ENCODE measurements at places on chromosomes 7 and 10. TPM values are rescaled to one million over a fixed set of nuclear protein-coding genes. Genes with fewer than 3 reads are reported as not detected.
A peak's percentile ranks its signal among the peaks of the same experiment; 100 is the strongest.

- no peaks in the 10 kb centered on the region for H3K36me3 ChIP-seq
- no peak overlapping the region for H3K4me3 ChIP-seq
- no peak for DNase-seq
- no peaks in the 10 kb centered on the region for H3K4me1 ChIP-seq
- no peaks in the 10 kb centered on the region for H3K27me3 ChIP-seq
These were observed 31.5 kb downstream of the MBL2 start for GRCh38 chr10:52740913-52741675.

DNA sequence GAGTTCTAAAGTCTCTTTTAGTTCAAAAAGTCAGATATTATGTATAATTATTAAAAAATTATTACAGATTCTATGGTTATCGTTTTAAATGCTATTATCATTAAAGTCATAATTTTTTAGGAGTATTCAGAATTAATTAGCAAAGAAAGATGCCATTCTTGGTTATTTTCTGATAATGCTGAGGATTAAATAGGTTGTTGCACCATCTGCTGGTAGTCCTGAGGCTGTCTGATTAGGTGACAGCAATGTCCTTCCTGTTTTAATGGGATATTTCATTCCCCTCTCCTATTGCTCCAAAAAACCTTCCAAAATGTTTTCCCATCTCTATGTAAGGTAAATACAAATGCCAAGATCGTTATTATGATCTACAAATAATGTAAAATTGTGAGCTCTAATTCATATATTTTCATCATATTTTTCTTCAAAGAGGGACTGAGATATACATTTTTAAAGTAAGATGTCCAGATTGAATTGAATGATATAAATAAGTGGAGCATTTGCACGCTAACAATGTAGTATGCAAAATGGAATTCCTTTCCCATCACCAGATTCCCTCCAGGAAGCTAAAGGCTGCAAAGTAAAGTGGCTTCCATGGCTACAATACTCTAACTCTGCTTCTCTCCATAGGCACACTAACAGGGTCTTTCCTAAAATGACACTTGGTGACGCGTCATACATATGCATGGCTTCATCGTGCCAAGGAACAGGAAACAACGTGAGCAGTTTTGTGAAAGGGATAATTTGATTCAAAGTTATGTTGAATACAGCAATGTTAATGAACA lies 58.8 kb upstream of the AKR1E2 start:
- peak overlapping the region; percentile 1 for H3K27ac ChIP-seq
- H3K27me3 ChIP-seq = no peaks in the 10 kb centered on the region
- H3K36me3 ChIP-seq = no peaks in the 10 kb centered on the region
- no peak for DNase-seq
- peaks cover 37% of the 10 kb centered on the region for H3K4me1 ChIP-seq

DNA sequence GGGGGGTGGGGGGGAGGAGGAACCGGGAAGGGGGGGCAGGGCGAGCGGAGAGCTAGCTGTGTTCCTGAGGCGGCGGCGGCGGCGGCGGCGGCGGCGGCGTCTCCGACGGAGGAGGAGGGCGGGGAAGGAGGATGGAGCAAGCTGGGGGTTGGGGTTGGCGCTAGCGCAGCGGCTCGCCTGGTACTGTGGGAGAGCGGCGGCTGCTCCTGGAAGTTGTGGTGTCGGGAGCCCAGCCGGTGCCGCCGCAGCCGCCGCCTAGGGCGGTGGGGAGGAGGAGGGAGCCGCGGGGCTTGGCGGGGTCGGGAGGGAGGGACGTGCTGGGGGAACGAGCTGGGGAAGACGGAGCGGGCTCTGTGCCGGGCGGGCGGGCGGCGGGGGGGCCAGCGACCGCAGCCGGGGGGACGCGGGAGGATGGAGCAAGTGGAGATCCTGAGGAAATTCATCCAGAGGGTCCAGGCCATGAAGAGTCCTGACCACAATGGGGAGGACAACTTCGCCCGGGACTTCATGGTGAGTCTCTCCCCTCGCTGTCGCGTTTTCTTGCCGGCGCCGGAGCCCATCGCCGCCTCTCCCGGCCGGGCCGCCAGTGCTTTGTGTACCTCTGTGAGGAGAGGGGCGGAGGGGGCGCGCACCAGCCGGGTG lies at the start of gene PTPN12:
PTPN12 (plus strand) TSS at position 160 of the 642 bp plus-strand sequence; CDS start at position 412, 252 bp downstream.
- peak within 1 kb of the TSS; percentile 72 for H3K4me3 ChIP-seq
- H3K27ac ChIP-seq = peak within 1 kb of the TSS; percentile 98
- H3K36me3 ChIP-seq = no peaks in the 10 kb centered on the region
- peak; percentile 91 for DNase-seq

DNA sequence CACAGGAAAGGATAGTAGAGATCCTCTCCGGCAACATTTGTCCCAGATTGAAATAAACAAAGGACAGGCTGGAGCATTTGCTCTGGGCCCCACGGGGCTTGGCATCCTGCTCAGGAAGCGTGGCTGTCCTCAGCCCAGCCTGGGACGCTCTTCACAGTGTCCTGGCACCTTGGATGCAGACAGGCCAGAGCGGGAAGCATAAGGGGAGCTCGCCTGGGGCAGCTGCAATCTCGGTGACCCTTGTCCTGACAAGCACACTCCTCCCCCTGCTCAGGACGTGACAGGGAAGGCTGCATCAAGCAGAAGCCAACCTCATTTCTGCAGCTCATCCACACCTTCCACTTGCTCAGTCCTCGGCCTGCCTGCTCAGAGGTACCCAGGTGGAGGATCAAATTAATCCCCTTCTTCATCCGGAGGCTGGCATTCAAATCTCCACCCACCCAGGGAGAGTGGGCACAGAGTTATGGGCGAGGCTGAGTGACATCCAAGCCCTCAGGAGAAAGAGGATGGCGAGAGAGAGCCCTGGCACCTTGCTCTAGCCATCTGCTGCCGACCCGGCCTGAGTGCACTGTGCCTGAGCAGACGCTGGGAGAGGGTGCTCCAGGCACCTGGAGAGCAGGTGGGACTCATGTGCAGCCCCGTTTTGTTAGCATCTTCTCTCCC lies 47.6 kb downstream of the ABRAXAS2 start:
- DNase-seq = no peak
- no peak overlapping the region for H3K4me3 ChIP-seq
- no peaks in the 10 kb centered on the region for H3K36me3 ChIP-seq
- H3K27ac ChIP-seq = no peak overlapping the region
- H3K4me1 ChIP-seq = no peaks in the 10 kb centered on the region

DNA sequence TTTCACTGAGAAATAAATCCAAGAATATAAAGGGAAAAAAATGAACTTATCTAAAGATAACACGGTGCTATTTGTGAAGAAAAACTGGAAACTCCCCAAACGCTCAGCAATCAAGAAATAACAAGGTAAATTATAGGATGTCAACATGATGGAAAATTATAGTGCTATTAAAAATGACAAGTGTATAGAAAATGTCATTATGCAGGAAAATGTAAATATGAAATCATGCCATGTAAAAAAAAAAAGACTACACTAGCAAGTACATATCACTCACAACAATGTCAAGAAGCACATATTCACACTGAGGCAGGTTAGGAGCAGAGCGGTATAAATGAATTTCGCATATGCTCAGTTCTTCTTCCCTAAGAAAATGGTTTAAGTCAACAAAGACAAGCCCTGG lies 27.7 kb downstream of the KLRG2 start:
- DNase-seq = no peak
- H3K36me3 ChIP-seq = no peaks in the 10 kb centered on the region
- H3K4me3 ChIP-seq = no peak overlapping the region
- H3K4me1 ChIP-seq = no peaks in the 10 kb centered on the region
- H3K27ac ChIP-seq = no peak overlapping the region

DNA sequence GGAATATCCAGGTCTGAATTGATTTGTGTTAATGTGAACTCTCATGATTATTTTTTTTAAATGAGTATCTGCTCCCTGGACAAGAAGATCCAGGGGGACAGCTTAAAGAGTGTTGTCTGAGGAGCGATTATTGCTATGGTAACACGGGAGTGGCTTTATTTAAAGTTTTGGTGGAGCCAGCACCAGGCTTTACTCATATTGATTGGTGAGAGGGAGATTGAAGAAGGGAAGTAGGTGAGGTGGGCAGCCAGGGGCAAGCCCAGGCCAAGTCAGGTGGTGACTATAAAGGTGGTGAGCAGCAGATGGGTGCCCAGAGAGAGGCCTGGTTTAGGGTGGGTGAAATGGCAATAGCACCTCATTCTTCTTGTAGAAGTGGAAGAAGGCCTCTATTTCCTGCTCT lies 10.2 kb upstream of the AGR2 start:
- H3K4me3 ChIP-seq = no peak overlapping the region
- H3K36me3 ChIP-seq = no peaks in the 10 kb centered on the region
- no peak overlapping the region for H3K27ac ChIP-seq
- no peak for DNase-seq

DNA sequence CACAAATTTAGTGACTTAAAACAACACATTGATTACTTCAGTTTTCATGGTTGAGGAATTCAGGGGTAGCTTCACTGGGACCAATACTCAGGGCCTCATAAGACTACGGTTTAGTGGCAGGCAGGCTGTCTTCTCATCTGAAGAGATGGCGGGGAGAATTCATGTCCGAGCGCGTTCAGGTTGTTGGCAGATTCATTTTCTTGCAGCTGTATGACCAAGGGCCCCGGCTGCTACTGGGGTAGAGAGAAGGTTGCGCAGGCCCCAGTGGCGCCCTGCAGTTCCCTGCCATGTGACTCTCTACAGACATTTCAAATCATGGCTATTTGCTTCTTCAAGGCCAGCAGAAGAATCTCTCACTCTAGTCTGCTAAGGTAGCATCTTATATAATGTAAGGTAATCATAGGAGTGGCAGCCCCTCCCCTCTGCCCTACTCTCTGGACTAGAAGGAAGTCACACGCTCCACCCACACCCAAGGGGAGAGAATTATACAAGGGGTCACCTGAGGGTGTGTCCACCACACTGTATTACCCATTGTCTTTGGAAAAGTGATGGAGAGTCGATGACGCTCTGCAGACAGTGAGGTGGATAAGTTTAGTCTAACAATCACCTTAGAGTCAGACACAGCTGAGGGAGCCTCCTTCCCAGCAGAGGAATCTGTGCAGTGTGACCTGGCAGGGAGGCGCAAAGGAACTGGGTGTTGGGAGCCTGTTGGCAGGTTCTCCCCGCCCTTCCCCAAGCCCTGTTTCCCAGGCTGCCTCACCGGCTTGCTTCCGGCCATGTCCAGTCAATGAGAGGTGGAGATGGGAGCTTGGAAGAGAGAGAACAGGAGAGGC lies 35.7 kb upstream of the PLEKHA1 start:
- peak overlapping the region; percentile 87 for H3K27ac ChIP-seq
- H3K27me3 ChIP-seq = no peaks in the 10 kb centered on the region
- H3K4me1 ChIP-seq = peaks cover 39% of the 10 kb centered on the region
- no peaks in the 10 kb centered on the region for H3K36me3 ChIP-seq
- no peak overlapping the region for H3K4me3 ChIP-seq

- H3K36me3 ChIP-seq = no peaks in the 10 kb centered on the region
- no peaks in the 10 kb centered on the region for H3K4me1 ChIP-seq
- no peak overlapping the region for H3K4me3 ChIP-seq
- H3K27me3 ChIP-seq = no peaks in the 10 kb centered on the region
These were observed 113.4 kb upstream of the GPR141 start for GRCh38 chr7:37570145-37570544.

GRCh38 chr10:132184816-132185593 lies 1.7 kb upstream of the DPYSL4 start:
- H3K4me3 ChIP-seq = no peak overlapping the region
- no peaks in the 10 kb centered on the region for H3K4me1 ChIP-seq
- peaks cover 28% of the 10 kb centered on the region for H3K27me3 ChIP-seq
- H3K27ac ChIP-seq = no peak overlapping the region
- DNase-seq = no peak
- no peaks in the 10 kb centered on the region for H3K36me3 ChIP-seq

DNA sequence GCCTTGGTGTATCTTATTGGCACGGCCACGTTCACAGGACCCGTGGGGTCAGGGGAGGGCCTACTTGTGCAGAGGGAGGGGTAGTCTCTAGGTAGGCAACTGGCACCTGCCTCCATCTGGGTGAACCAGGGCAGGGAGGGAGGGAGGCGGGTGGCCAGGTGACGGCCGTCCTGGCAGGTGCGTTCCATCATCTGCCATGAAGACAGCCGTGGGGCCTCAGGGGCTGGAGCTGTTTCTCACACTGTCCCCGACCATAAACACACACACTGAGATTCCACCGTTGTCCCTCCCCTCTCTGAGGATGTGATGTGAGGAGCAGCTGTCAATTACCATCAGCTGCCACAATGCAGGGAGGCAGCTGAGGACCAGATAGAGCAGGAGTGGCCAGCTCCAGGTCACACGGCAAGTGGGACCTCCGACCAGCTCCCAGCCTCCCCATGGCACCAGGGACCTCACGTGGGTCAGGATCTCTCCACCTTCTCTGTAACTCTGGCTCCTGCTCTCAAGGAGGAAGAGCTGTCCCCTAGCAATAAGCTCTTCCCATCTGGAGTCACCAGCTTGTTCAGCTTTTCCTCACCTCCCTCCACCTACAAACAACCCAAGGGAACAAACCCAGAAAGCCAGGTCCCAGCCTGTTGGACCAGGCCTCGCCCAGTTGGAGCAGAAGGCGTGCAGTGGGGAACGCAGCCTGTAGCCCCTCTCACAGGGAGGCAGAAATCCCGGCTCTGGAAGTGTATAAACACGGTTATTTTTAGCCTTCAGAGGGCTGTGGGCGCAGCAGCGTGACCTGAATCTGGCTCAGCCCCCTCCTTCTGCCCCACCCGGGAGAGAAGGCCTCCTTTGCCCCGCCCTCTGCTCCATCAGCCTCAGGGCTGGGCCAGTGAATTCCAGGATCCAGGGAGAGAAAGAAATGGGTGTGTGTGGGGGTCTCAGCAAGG lies 33.1 kb downstream of the ZMIZ1 start:
- no peaks in the 10 kb centered on the region for H3K4me1 ChIP-seq
- H3K36me3 ChIP-seq = no peaks in the 10 kb centered on the region
- H3K4me3 ChIP-seq = no peak overlapping the region
- peak; percentile 93 for DNase-seq

- no peak overlapping the region for H3K4me3 ChIP-seq
- H3K4me1 ChIP-seq = no peaks in the 10 kb centered on the region
- no peak overlapping the region for H3K27ac ChIP-seq
- no peaks in the 10 kb centered on the region for H3K27me3 ChIP-seq
- no peak for DNase-seq
These were observed 44.4 kb upstream of the USP6NL start for GRCh38 chr10:11655836-11656235.

GRCh38 chr7:9978106-9979064 lies 995.3 kb upstream of the PHF14 start:
- H3K27me3 ChIP-seq = no peaks in the 10 kb centered on the region
- DNase-seq = no peak
- H3K4me3 ChIP-seq = no peak overlapping the region
- no peaks in the 10 kb centered on the region for H3K4me1 ChIP-seq

DNA sequence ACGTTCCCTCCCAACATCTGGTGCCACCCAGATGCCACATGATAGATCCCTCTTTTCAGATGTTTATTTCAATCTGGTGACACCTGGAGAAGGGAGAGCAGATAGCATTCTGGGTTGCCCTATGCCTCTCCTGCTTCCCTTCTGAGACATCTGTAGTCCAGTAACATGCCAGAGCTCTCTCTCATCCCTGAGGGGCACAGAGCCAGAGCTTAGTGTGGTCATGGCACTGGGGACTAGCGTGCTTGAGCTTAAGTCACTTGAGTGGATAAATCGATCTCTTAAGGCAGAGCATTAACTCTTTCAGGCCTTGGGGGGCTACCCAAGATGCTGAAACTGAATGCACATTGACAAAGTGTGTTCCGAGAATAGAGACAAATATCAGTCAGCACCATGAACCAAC lies 47.9 kb downstream of the WNT2 start:
- H3K27me3 ChIP-seq = no peaks in the 10 kb centered on the region
- no peaks in the 10 kb centered on the region for H3K4me1 ChIP-seq
- DNase-seq = no peak
- no peaks in the 10 kb centered on the region for H3K36me3 ChIP-seq
- H3K27ac ChIP-seq = no peak overlapping the region

Gene SHTN1
- total RNA-seq = 4.6 TPM

Gene WNT8B
- not detected for total RNA-seq

Gene ZFAND4
- total RNA-seq = 24.2 TPM

Gene NSUN6
- 7.5 TPM for total RNA-seq

Gene ARHGEF5
- 5.5 TPM for total RNA-seq

Gene OPALIN
- total RNA-seq = not detected

Gene ETV1
- 13.6 TPM for total RNA-seq

Gene CALHM1
- not detected for total RNA-seq

Gene ACSM6
- total RNA-seq = not detected

Gene TAF5
- 6.8 TPM for total RNA-seq

Gene MMD2
- not detected for total RNA-seq

Measured in sigmoid colon (tissue), 7 donors.